ENCODE measurements at places on chromosomes 5 and 9.

- DNase-seq = no peak
Observed at GRCh38 chr5:55925181-55925580, 69.6 kb downstream of the IL6ST start.

- DNase-seq = no peak
Observed at GRCh38 chr9:18795947-18796671, 236.9 kb downstream of the SAXO1 start.

DNA sequence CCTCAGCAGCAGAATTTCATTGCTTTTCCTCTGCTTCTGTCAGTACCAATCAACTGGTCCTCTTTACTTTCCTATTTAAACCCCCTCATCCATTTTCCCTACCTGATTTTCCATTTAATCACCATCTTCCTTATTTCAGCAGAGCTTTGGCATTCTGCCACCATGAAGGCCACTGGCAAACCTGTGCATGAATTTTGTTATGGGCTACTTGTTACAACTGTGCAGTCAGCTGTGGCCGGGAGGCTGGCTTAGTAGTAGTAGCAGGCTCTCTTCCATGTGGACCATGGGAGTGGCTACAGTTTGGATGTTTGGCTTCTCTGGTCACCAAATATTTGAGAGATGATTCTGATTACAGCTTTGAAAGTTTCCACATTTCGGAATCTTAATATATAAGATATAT, 976.6 kb upstream of the SEMA6A start:
- DNase-seq = no peak

- no peak for DNase-seq
Observed at GRCh38 chr5:132086277-132086794, 12.7 kb downstream of the CSF2 start.

DNA sequence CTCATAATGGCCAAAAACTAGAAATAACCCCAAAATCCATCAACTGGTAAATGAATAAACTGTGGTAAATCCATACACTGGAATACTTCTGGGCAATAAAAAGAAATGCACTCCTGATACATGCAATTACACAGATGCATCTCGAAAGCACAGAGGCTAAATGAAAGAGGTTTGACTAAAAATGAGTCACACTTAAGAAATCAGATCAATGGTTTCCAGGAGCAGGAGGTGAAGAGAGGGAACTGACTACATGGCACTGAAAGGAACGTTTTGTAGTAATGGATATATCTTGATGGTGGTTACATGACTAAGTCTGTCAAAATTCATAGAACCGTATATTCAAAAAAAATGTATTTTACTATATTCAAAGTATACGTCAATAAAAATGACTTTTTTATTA, 42.4 kb downstream of the STRBP start:
- DNase-seq = no peak
